ENCODE measurements at places on chromosomes 6 and 20.

- no peak for DNase-seq
Observed at GRCh38 chr6:157135691-157136090, 187.6 kb downstream of the TMEM242 start.

- DNase-seq, result no peak
Observed at GRCh38 chr6:68777956-68778355, 142.9 kb downstream of the ADGRB3 start.

DNA sequence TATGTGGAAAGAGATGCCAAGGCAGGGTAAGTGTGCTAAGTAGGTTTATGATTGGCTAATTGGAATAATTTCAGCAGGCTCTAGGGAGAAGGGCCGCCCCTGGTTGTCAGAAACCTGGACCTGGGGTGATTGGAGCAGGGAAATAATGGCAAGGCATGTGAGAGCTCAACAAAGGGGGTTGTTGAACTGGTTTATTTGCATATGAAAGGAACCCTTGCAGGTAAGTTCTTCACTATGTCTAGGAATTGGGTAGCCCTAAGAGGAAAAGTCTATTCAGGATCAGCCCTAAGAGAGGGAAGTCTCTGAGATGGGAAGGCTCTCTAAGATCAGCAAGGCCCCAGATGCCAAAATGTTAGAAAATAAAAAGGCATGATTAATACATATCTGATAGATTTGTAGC is 175.4 kb upstream of the PRND start:
- DNase-seq, result no peak

GRCh38 chr6:32092760-32093497 is 16.2 kb downstream of the TNXB start:
- DNase-seq, result no peak

DNA sequence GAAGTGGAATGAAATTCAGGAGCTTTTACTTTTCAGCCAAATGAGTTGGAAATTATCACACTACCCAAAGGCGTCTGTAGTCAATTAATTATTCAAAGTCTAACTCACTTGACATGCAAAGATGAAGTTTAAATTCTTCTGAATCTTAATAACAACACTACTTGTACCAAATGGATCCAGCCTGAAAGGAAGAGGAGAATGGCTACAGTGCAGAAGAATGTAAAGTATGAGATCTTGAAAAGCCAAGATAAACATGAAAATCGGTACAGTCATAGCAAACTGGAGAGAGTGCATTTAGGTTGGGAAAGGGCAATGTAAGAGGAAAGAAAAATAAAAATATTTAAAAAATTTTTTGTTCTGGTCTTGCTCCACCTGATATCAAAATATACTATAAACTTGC is 195.5 kb downstream of the SIM1 start:
- no peak for DNase-seq

- no peak for DNase-seq
Observed at GRCh38 chr6:137878486-137879285, 11.6 kb downstream of the TNFAIP3 start.

DNA sequence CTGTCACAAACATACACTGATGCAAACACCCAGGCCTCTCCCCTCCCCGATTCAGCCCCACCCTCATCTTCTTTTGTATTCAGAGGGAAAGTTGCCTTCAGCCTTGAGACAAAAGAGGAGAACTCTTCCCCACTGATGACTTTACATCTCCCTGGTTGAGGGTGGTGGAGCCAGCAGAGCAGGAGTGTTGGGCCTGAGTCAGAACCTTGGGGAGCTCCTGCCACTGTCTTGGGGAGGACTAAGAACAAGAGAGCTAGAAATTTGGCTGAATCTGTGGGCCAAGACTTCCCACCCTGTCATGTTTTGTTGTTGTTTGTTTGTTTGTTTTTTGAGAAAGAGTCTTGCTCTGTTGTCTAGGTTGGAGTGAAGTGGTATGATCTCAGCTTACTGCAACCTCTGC is 89.1 kb downstream of the MDGA1 start:
- no peak for DNase-seq

- peak; percentile 8 for DNase-seq
Observed at GRCh38 chr6:23656255-23657194, 469.5 kb upstream of the NRSN1 start.

DNA sequence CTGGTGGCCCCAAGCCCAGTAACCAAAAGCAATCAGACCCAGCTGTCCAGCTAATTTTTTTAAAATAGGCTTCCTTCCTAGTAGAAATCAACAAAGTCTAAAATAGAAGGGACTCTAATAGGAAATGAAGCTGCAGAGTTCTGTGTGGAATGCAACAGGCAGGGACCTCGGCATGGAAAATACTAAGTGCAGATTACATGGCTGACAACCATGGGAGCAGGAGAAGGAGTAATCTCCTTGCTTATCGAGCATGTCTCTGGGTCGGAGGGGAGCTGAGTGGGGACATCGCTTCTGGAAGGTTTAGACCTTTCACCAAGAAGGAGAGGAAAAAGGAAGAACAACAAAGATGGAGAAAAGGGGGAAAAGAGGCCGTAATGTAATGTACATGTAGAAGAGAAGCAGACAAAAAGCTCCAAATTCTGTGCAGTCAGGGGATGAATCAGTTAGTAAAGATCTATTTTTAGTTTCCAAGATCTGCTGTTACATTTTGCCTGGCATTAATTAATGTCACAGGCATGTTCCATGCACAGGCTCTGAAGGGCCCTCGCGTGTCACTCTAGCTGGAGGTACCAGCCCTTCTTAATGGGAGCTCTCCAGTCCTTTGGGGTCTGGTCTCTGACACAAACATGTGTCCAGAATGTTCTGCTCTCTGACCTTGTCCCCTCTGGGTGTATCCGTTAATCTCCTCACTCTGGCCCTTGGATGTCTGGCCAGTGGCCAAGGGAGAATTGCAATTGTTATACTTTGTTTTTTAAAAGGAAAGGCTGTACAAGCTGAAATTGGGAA is 16.6 kb upstream of the ZNF831 start:
- DNase-seq, result peak; percentile 30

DNA sequence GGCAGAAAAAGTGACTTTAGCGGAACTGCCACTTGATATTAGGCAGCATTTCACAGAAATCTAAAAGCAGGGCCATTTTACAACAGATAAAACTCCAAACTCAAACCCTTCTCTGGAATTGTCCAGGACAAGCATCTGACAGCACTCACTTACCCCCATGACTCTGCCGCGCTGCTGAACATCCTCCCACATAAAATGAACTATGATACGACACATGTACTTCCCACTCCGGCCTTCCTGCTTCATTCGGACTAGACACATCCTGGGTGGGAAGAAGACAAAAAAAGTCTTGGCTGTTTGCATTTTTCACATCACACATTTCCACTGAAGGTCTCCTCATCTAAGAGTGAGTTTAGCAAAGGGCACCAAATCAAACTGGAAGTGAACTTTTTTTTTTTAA is 54.8 kb upstream of the FAM83C start:
- DNase-seq, result no peak

- no peak for DNase-seq
Observed at GRCh38 chr6:87656857-87657256, 45.2 kb downstream of the AKIRIN2 start.

DNA sequence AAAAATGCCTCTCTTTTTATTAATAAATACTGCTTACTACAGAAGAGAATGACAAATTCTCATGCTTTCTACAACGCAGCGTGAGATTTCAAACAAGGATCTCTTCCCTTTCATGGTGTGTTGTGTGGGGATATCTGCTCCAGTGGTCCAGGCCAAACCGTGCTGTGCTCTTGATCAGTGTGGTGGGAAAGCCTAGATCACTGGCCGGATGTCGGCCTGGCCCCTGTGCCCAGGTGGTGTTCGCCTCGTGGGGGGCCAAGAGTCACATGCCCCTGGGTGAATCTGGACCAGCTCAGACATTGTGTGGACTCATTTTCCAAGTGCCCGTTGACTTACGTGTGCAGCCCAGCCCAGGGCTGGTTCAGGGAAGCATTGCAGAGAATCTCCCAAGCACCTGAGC is 4.3 kb downstream of the CDH4 start:
- no peak for DNase-seq

GRCh38 chr6:36019167-36019566 is 5.3 kb downstream of the SLC26A8 start:
- no peak for DNase-seq

GRCh38 chr20:13817342-13817741 is 32.5 kb downstream of the NDUFAF5 start:
- no peak for DNase-seq

DNA sequence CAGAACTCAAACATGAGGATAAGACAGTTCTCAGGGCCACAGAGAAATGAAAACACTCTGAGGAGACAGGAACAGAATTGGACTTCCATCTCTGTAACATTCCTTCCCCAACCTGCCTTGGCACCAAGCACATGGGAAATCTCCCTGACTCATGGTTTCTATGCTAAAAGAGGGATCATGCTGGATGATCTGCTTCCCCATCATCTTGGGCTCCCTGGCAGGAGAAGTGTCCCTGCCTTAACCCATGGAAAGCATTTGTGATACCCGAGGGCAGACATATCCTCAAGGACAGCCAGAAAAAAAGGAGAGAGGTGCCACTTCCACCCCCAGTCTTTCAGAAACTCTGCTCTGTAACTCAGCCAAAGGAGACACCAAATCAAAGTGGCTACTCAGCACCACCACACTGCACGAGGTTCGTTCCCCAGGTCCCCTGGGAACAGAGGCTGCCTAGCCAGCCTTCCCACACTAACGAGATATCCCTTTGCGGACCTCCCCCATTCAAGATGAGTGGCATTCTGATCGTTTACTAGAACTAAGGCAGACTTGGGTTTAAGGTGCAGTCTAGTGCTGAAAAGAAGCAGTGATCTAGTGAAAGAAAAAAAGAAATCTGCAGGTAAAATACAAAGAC is 34.8 kb downstream of the BLOC1S5 start:
- DNase-seq, result no peak

GRCh38 chr6:33740204-33740608 is 6.5 kb downstream of the IP6K3 start:
- DNase-seq, result no peak

- DNase-seq, result no peak
Observed at GRCh38 chr6:146305092-146305491, 238.5 kb upstream of the RAB32 start.

DNA sequence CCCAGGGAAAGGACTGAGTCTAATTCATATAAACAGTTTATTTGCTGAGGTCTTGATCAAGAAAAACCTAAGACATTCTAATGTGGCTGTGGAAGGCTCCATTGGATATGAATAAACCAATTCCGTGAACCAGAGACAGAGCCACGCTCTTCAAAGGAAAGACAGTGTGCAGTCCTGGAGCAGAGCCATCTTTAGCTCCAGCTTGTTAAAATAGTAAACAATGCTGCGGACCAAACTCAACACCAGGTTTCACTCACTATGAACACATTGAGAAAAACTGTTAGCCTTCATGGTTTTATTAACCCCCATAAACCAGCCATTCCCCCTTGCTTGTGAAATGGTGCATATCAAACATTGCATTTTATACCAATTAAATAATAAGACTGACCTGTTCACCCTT is 61.9 kb downstream of the COL9A1 start:
- DNase-seq, result no peak

- DNase-seq, result no peak
Observed at GRCh38 chr20:20827992-20828597, 115.7 kb upstream of the RALGAPA2 start.

- no peak for DNase-seq
Observed at GRCh38 chr6:6815732-6816131, 227.2 kb downstream of the LY86 start.

GRCh38 chr20:25250508-25250907 is 2.6 kb downstream of the PYGB start:
- DNase-seq, result no peak

DNA sequence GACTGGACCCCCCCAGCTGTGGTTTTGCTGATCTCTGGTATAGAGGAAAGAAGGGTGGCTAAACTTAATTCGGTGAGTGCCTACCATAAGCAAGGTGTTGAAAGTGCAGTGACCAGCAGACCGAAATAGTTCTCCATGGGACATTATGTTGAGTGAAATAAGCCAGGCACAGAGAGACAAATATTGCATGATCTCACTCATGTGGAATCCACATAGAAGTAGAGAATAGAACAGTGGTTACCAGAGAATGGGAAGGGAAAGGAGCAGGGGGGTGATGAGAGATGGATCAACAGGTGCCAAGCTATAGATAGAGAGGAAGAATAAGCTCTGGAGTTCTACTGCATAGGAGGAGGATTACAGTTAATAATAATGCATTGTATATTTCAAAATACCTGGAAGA is 9.7 kb upstream of the GCNT2 start:
- DNase-seq, result no peak

- DNase-seq, result no peak
Observed at GRCh38 chr6:122007339-122007738, 392.1 kb upstream of the HSF2 start.

DNA sequence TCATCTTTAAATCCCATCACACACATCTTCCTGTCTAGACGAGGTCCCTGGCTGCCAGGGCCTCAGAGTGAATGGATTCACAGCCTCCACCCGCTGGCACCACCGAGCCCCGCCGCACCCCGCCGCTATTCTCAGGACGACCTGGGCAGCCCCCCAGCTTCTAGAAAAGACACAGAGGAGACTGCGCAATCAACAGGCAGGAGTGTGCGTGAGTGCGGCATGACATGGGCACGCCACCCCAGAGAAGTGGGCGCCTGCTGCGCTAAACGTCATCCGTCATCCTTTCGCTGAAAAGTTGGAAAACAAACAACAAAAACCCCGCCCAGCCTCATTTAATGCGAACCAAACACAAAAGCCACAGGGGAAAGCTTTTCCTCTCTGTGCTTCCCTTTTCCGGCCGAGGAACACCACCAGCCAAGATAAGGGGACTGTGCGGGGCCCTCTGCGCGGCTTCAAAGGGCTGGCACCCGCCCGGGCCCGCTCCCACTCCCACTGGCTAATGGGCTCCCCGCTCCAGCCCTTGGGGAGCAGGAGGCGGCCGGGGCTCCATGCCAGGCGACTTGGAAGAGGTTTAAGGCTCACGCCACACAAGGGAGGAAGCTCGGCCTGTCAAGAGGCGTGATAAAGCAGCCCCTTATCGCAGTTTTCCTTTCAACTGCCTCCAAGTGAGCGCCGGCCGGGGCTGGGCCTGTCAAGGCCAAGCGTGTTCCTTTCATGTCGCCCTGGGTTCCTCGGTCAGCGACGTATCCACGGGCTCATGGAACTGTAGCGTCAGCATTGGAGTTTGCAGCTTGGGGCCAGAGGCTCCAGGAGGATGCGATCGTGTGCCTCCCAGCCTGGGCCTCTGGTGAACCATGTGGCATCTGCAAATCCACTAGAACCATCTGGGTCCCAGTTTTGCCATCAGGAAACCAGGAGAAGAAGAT is 50.1 kb downstream of the NFATC2 start:
- no peak for DNase-seq

DNA sequence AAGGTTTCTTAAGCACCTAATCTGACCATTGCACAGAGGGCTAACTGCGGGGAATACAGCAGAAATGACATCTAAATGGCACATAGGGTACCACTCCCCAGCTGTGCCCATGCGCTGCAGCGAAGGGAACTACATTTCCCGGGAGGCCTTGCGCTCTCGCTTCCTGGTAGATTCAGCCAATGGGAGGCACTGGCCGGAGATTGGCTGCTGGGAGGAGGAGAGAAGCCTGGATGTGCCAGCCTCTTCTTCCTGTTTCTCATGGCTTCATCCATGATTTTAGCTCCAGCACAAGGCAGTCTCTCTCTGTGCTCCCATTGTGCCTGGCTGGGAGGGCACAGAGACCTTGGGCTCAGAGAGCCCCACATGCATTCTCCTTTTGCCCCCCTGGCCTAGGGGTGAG is 101.7 kb upstream of the FOXA2 start:
- DNase-seq, result no peak

Measured in hypothalamus (tissue), 51 donors.